ENCODE measurements at places on chromosomes 3 and 15. TPM values are rescaled to one million over a fixed set of nuclear protein-coding genes. Genes with fewer than 3 reads are reported as not detected.
A peak's percentile ranks its signal among the peaks of the same experiment; 100 is the strongest.

DNA sequence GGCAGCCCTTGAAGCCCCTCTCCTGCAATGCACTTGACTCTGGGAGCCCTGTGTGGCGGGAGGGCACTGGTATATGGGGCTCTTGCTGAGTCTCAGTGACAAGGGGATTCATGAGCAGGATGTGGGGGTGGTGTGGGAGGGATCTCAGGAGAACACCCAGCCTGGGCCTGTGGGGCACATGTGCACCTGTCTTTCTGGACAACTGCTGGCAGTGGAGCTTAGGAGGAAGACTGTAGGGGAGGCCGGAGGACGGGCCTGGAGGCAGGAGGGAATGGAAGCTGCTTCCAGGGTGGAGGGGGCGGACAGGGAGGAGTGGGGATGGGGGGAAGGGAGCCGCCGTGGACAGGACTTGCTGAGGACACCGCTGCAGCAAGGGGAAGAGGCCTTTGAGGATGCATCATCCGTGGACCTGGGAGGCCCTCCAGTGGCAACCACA is 10.8 kb upstream of the SNRPA1 start:
- DNase-seq, result no peak

TGM4 gene
- not detected for polyA plus RNA-seq

THAP10 gene
- polyA plus RNA-seq, result 3.8 TPM

DNA sequence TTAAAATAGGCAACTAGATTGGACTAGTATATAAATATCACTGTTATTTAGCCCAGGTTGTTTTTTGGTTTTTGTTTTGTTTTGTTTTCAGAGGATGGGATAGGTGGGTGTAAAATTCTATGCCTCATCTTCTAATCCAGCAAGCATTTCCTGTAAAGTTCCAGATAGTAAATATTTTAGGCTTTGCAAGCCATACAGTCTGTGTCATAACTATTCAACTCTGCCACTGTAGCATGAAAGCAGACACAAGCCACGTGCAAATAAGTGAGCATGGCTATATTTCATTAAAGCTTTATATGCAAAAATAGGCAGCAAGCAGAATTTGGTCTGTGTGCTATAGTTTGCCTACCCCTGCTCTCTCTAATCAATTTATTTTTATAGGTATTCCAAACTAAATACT is 657.3 kb upstream of the TGFBR2 start:
- no peak for DNase-seq

DNA sequence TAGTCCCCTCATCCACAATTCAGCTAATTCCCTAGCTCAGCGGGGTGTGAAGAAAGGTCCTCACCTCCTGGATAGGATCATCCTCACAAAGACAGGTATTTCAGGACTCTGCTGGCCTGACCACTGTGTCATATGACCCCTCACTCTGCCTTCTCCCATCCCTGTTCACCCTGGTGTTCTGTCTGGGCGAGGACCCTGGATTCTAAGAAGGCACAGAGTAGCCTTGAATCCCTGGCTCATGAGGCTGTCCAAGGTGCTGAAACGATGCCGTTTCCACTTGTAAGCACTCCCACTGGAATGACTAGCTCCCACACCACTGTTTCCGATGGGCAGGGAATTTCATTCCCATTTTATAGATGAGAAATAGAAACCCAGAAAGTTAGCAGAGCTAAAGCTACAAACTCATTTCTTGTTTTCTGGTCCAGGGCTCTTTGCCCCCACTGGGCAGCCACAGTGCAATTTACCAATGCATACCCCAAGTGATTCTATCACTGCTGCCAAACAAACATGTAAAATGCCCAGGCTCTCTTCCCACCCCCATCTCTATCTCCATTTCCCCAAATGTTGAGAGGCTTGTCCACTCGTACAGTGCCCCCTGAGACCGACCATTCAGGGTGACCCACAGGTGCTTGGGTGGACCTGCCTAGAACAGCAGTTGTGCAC is 83.2 kb downstream of the RAB11A start:
- DNase-seq, result no peak

- DNase-seq, result peak; percentile 73
Measured at GRCh38 chr15:87287156-87287555, 969.4 kb downstream of the NTRK3 start.

- no peak for DNase-seq
Measured at GRCh38 chr3:53956586-53956985, 64.9 kb upstream of the SELENOK start.

DNA sequence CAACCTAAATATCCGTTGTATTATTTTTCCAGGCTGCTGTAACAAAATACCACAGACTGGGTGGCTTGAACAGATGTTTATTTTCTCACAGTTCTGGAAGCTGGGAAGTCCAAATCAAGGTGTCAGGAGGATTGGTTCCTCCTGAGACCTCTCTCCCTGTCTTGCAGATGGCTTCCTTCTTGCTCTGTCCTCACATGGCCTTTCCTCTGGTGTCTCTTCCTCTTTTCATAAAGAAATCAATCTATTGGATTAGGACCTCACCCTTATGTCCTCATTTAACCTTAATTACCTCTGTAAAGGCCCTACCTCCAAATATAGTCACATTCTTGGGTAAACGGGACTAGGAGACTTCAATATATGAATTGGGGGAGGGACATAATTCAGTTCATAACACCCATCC is 89.2 kb upstream of the PLCL2 start:
- DNase-seq, result no peak

GRCh38 chr3:151011427-151011826 is 38.9 kb upstream of the CLRN1 start:
- no peak for DNase-seq

- DNase-seq, result no peak
Measured at GRCh38 chr3:178795349-178795748, 259.1 kb downstream of the KCNMB2 start.

DNA sequence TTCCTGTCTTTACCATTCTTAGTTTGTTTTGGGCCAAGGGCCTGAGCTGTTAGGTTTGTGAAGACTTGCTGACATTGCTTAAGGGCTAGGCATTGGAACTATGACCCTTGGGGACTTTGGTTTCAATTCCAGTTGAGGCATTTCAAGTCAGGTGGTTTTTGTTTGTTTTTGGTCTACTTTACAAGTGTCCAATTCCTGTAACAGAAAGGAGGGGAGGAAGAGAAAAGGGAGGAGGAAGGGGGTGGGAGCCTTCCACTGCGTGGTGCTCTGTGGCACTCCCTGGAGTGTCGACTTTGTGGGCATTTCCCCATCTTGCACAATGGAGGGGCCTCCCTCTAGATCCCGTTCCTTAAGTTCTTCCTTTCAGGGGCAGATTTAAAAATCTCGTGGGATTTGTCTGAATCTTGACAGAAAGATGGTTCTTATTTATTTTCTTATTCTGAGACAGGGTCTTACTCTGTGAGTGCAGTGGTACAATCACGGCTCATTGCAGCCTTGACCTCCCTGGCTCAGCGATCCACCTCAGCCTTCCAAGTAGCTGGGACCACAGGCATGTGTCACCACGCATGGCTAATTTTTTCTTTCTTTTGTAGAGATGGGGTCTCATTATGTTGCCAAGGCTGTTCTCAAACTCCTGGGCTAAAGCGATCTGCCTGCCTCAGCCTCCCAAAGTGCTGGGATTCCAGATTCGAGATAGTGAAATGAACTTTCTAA is 59.5 kb upstream of the RYK start:
- DNase-seq, result no peak

OR5H15 gene
- polyA plus RNA-seq, result not detected

- DNase-seq, result no peak
Measured at GRCh38 chr3:184002469-184002868, 15.2 kb downstream of the ABCC5 start.

DNA sequence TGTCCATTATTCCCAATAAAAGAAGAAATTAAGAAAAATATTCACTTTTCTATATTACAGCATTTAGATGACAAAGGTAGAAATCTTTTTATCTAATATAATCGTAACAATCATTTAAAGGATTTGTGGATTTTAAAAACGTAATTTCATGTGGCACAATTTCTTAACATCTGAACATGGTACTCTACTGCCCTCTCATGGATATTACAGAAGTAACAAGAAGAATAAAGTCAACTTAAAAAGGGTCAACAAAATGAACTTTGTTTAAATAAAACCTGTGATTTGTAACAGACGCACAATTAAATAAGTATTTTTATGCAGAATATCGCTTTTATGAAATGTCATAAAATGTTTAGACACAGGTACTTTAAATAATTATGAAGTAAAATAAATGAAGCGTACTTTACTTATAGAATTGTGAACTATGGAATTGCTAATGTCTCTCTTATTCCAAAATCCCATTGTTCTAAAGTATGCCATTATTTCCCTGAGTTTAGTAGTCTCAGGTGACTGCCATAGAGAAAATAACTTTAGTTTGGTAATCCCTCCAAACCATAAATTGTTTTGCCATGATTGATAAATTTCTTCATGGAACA is 366.8 kb upstream of the ZNF385D start:
- DNase-seq, result peak; percentile 8

Measured in BJ (cell line).